ENCODE measurements at places on chromosomes 1 and 21.

- DNase-seq = no peak
Observed at GRCh38 chr1:207820568-207821463, 69.0 kb downstream of the CD46 start.

- DNase-seq = no peak
Observed at GRCh38 chr1:63946866-63947491, 173.2 kb downstream of the ROR1 start.

GRCh38 chr1:13620825-13621224 lies 37.2 kb downstream of the PDPN start:
- no peak for DNase-seq

GRCh38 chr21:25494804-25495203 lies 112.5 kb downstream of the MRPL39 start:
- DNase-seq = no peak

DNA sequence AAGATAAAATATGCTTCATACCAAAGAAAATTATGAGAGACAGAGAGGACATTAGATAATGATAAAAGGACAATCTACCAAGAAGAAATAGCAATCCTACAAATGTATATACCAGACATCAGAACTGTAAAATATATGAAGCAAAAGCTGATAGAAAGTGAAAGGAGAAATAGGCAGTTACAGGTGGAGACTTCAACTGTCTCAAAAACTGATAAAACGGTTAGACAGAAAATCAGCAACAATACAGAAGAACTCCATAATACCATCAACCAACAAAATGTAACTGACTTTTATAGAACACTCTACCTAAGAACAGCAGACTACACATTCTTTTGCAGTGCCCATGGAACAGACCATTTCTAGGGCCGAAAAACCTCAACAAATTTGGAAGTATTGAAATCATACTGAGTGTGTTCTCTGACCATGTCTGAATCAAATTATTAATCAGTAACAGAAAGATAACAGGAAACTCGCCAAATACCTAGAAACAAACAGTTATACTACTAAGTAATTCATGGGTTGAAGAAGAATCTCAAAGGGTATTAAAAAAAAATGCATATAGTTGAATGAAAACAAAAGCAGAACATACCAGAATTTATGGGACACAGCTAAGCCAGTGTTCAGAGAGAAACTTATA lies 132.1 kb downstream of the RPS6KC1 start:
- no peak for DNase-seq

GRCh38 chr1:117572546-117572945 lies 33.3 kb upstream of the TENT5C start:
- DNase-seq = no peak

DNA sequence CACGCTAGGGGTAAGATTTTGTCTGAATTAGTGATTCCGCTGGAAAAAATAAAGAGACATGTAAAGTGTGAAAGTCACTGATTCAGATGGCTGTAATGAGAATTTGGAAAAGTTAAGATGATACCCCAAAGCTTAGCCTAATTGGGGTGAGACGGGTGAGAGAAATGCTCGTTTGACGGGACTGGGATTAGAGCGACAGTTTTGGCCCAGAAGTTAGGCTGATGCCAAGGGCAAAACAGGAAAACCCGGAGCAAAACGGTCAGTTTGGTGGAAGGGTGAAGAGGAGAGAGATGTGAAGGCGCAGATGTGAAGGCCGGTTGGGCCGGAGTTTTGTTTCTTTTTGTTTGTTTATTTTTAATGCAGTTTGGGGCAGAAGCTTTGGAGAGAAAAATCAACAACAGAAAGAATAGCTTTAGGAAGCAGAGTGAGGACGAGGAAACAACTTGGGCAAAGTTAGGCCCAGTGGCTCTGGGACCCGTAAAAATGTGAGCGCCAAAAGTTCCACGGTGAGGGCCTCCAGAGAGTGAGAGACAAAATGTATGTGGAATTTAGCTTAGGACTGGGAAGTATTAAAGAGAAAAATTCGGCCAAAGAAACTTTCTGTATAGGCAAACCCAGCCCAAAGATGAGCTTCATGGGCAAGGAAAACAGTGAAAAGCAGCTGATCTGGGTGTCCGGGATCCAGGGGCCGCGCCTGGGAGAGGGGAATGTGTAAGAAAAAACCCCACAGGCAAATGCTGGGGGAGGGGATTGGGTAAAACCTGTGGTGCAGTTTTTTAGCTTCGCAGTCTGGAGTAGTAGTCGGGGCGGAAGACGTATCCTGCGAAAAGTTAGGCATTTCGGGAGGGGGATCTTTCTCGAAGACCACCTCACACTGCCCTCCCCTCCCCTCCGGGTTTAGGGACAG lies 1.2 kb downstream of the DMRTA2 start:
- no peak for DNase-seq

GRCh38 chr1:19074361-19074901 lies 118.0 kb upstream of the IFFO2 start:
- no peak for DNase-seq

DNA sequence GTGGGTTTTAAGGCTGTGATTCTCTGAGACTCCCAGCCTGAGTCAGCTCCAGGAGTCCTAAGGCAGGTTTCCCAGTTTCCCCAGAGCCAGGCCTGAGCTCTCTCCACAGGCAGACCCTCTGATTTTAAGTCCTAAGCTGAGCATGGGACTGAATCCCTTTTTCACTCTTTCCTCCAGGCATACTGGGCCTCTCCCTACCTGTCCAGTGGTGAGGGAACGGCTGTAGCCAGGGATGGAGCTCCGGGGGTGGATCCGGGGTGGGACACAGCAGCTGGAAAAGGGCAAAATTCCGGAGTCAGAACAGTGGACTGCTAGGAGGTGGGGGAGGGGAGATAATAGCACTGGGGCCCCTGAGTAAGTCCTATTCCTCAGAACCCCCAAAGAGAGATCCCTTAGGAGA lies 30.0 kb downstream of the DLGAP3 start:
- no peak for DNase-seq

DNA sequence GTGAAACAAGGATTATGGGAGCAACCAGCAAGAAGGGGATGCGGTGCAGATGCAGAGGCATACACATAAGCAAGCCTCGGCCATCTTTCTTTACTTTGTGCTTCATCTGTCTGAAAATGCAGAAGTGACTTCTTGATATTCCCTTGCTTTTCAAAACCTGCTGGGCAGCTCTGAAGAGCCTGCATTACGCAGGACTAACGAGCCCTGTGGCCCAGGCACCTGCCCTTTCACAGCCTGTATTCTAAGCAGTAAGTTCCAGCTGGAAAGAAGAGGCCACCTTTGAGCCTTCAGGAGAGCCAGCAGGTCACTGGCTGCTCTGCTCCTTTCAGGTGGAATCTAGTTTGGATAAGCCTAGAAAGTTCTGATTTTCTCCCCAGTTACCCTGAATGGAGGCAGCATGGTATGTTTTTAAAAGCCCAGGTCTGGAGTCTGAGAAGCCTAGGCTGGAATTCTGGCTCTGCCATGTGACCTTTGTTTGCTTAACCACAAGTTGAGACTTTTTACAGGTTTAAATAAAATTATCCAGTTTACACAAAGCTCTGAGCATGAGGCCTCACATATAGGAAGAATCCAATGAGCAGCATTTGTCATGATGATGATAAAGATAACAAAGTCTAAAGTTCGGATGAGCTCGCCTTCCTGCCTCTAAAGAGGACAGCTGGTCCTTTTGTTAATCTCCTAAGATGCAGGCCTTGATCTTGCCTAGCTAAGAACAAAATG lies 122.9 kb downstream of the UBR4 start:
- no peak for DNase-seq

- no peak for DNase-seq
Observed at GRCh38 chr1:240005997-240006650, 85.6 kb upstream of the FMN2 start.

DNA sequence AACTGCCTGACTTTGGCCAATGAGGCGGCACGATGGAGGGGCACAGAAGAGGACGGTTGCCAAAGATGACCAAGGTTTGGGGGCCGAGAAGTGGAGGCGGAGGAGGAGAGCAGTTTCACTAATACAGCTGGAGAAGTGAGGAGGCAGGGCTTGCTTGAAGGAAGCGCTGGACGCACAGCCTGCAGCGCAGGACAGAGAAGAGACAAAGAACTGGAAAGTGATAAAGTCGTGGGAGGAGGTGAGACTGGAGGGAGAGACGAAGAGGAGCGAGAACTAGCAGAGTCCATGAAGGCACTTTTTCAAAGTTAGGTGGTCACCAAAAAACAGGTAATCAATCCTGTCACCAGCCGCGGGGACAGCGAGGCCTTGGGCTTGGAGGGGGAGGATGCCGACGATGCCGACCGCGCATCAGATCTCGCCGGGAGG lies 771 bp downstream of the PACC1 start:
- no peak for DNase-seq
